ENCODE measurements at places on chromosomes 12 and 14.
A peak's percentile ranks its signal among the peaks of the same experiment; 100 is the strongest.

- DNase-seq = no peak
Measured at GRCh38 chr12:48781750-48782456, 7.0 kb downstream of the ADCY6 start.

DNA sequence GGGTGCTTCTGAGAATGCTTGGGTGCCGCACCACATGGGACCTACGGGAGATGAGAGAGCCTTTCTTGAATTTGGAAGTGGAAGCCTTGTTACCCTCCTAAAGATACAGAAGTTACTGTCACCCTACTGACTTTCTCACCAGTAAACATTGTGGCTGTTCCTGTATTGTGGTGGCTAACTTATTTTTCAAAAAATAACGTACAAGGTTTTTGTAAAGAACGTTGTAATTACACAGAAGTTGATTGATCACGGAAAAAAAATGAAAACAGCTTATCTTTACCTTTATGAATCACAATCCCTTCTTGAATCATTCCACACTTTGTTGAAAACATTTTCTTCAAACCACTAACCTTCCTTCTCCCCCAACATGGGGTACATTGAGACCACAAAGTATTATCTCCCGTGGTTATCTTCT is 22.0 kb upstream of the PPFIBP1 start:
- DNase-seq = no peak

DNA sequence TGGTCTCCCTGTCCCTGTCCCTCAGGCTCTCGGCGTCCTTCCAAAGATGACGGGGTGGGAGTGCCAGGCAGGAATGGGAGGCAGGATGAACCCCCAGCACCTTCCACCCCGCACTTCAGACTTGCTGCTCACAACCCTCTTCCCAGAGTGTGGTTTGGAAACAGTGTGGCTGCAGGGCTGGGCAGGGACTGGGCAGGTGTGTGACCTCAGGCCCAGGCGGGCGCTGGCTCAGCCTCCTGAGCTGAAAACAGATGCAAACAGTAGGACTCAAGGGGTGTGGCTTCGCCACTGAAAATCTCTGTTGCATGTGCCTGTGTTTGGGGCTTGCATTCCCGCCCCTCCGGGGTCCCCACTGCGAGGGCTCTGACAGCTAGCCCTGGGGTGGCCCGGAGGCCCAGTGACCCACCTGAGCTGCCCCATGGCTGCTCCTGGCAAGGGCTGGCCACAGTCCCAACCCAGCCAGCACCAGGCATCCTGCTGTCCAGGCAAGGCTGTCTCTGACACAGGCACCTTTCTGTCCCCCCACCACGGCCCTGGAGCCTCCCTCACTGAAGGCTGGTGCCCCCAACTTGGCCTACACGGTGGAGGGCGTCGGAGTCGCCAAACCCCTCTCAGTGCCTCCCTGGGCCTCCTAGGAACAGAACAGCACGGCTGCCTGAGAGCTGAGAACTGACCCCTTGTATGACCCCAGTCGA is 46.1 kb downstream of the BEGAIN start:
- no peak for DNase-seq

- no peak for DNase-seq
Measured at GRCh38 chr12:122858171-122858570, 22.9 kb downstream of the HIP1R start.

GRCh38 chr12:51622564-51622963 is 31.5 kb downstream of the SCN8A start:
- DNase-seq = no peak

- peak; percentile 94 for DNase-seq
Measured at GRCh38 chr12:6937481-6938352, 5.9 kb upstream of the RNU7-1 start.

GRCh38 chr14:94575730-94576585 is 5.3 kb upstream of the SERPINA5 start:
- no peak for DNase-seq

DNA sequence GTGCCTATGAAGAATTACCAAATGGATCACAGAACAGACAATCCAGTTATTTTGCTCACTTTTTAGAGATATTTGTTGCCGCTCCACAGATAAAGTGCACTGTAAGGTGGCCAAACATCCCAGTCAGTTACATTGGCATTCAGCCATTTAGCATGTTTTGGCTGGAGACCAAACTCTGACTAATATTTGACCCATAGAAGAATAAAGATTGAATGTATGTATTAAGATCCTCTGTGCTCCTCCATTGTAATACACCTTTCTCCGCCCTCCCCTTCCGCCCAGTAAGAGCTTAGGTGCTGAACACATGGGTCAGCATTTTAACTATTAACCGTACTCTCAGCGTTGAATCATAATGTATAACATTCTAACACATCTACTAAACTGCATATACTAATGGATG is 163.4 kb downstream of the ANO6 start:
- DNase-seq = no peak

GRCh38 chr14:89309670-89310177 is 107.3 kb downstream of the FOXN3 start:
- no peak for DNase-seq

GRCh38 chr14:99879401-99880295 is 86.4 kb downstream of the EML1 start:
- DNase-seq = no peak

DNA sequence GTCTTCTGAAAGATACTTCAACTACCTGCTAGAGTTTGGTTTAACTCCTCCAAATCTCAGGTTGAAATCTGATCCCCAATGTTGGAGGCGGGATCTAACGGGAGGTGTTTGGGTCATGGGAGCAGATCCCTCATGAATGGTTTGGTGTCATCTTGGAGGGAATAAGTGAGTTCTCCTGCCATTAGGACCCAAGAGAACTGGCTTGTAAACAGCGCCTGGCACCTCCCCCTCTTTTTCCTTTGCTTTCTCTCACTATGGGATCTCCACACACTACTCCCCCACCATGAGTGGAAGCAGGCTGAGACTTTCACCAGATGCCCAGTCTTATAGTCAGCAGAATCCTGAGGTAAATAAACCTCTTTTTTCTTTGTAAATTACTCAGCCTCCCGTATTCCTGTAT is 2.5 kb downstream of the CNIH1 start:
- no peak for DNase-seq

- no peak for DNase-seq
Measured at GRCh38 chr12:549476-550082, 89.8 kb downstream of the B4GALNT3 start.

- DNase-seq = no peak
Measured at GRCh38 chr14:76998910-76999309, 29.6 kb downstream of the IRF2BPL start.

DNA sequence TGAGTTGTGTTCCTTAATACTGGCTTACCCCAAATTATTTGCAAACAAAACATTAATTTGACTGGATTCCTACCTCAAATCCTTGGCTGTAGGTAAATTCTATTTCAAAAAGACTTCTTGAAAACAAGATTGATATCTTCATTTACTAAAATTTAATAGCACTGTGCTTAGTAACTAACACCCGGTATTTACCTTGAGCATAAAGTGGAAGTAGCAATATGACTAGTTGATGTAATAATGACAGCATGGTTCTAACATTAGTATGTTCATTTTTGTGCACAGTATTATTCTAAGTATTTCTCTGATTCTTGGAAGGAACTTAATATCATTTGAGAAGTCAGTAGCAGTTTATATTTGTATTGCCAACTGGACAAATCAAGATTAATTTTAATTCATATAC is 96.8 kb downstream of the PPHLN1 start:
- no peak for DNase-seq

GRCh38 chr14:31880935-31881334 is 196.2 kb upstream of the ARHGAP5 start:
- DNase-seq = no peak

- DNase-seq = no peak
Measured at GRCh38 chr12:131230340-131231031, 276.8 kb downstream of the ADGRD1 start.

GRCh38 chr12:111434680-111435338 is 29.1 kb downstream of the SH2B3 start:
- DNase-seq = peak; percentile 96

Data from immature natural killer cell (primary cell).